ENCODE measurements at places on chromosomes 16 and 17.

DNA sequence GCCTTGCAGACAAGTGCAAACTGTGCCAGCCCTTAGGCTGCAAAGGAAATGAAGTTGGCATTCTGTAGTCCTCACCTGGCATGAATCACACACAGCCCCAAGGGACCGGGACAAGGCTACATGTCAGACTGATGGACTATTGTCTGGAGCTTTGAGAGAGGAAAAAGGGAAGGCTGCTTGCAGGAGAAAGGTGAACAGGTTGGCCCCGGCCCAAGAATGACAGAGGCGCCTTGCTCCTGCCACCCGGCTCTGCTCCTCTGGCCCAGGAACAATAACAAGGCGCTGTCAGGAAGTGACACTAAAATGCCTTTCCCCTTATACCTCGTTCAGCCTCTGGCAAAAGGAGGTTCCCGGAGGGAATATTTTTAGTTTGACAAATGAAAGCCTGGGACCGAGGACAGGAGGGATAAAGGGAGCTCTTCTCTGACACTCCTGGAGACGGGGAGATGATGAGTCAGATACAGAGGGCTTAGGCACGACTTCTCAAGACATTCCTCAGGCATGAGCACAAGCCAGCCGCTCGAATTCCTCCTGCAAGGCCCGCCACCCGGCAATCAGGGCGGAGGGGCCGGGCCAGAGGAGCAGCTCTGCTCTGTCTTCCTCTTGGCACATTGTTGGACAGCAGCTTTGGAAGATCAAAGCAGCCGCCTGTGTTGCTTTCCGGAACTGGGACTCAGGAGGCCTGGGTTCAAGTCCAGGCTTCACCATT is 105.8 kb downstream of the NOG start:
- peak; percentile 98 for DNase-seq

GRCh38 chr16:65070831-65071432 is 50.9 kb downstream of the CDH11 start:
- peak; percentile 59 for DNase-seq

- DNase-seq, result no peak
Measured at GRCh38 chr17:32519228-32520103, 32.7 kb downstream of the CDK5R1 start.

GRCh38 chr17:31649302-31649701 is 209.7 kb downstream of the COPRS start:
- no peak for DNase-seq

DNA sequence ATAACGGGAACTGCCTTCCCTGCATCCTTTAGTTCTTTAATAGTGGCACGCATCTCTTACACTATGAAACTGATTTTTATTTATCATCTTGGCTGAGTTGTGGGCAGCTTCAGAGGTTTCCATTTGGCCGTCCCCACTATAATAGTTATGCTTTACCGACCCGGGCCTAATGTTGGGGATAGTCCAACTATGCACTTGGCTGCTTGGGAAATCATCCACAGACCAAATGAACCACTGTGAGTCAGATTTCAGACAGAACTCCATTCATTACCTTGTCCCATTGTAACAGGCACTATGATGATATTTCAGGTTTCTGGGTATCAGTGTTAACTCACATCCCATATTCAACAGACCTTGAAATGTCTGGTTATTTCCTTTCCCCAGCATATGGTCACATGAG is 6.1 kb upstream of the SLFN5 start:
- no peak for DNase-seq

- no peak for DNase-seq
Measured at GRCh38 chr16:68387301-68387700, 61.0 kb downstream of the SMPD3 start.

GRCh38 chr17:82985973-82986372 is 93.4 kb upstream of the METRNL start:
- no peak for DNase-seq

DNA sequence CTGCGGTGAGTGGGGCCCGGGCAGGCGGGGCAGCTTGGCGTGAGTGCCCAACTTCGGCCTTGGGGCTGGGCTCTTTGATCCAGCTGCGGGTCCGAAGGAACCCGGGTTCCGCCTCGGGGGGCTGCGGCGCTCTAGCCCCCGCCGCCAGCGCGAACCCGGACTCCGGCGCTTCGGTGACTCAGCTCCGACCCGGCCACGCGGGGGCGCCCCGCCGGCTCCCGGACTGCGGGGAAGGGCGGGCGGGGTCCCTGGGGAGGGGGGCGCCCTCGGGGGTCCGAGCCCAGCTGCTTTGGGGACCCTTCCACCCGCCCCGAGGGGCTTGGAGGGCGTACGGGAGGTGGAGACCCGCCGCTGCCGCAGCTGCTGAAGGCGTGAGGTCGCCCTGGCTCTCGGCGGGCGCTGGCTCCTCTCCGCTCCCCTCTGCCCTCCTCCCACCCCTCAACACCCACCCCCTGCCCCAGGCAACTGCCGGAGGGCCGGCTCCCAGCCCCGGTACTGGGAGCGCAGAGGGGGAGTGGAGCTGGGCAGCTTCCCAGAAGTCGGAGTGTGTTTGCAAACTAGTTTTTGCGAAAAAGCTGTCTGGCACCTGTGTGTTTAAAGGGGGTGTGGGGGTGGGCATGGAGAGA is 516 bp downstream of the CPNE2 start:
- no peak for DNase-seq

- DNase-seq, result no peak
Measured at GRCh38 chr17:49471089-49471683, 23.9 kb upstream of the NGFR start.

- no peak for DNase-seq
Measured at GRCh38 chr17:55314061-55314783, 49.5 kb downstream of the HLF start.

DNA sequence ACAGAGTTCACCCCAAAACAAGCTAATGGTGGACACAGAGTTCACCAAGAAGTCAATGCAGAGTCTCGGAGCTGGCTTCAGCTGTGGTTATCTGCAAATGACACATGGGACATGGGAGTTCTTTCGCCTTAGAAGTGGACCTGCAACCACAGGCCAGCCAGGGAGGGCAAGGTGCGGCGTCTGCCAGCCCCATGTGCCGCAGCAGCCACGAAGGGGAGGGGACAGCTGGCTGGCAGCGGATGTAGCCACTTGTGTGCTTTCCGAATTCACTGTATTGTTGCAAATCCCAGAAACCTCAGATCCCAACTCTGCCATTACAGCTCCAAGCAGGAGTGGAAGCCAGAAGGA is 24.8 kb downstream of the LMF1 start:
- DNase-seq, result no peak

DNA sequence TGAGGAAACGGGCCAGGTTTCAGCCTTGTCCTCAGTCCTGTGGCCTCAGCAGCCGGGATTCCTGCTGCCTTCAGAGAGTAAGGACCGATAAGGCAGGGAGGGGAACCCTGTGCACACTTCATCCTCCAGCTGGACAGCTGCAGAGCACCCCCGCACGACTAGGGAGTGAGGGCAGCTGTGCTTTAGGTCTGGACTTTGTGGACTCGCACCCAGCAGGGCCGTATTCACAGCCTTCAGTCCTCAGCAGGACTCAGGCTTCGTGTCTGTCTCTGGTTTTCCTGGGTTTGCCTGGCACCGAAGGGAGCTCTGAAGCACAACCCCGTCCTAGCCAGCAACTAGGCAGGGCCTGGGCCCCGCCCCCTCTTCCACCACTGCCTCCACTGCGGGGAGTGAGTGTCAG is 45.8 kb upstream of the CACNG5 start:
- DNase-seq, result no peak

DNA sequence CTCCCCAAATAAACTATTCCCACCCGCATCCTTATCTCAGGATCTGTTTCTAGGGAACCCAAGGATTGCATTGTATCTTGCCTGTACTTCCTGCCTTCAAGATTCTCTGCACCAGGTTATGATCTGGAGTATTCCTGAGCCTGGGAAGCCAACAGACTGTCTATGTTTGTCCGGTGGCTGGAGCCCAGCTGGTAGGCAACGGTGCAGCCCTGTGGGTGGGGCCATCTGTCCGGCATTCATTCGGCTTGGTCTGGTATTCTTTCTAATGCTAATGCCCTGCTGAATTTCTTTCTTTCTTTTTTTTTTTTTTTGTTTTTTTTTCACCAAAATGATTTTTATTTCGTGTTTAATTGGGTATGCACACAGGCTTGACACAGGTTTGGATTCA is 20.7 kb upstream of the TVP23A start:
- DNase-seq, result no peak

DNA sequence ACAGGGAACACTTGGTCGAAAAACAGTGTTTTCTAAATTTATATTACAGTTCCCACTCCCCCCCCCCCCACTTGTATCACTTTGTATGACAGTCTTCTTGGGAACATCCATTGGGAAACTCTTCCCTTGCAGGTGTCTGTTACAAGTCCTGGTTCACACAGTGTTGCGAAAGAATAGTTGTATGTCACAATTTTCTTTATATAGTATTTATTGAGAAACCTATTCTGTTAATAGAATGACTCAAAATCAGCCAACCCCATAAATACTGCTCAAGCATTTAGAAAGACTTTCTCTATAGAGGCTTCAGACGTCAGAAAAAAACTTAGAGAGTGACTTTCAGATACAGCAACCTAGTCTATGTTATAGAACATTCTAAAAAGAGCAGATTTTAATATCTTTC is 414.4 kb downstream of the WWOX start:
- DNase-seq, result no peak

GRCh38 chr17:55495239-55495638 is 16.0 kb downstream of the SMIM36 start:
- DNase-seq, result no peak

DNA sequence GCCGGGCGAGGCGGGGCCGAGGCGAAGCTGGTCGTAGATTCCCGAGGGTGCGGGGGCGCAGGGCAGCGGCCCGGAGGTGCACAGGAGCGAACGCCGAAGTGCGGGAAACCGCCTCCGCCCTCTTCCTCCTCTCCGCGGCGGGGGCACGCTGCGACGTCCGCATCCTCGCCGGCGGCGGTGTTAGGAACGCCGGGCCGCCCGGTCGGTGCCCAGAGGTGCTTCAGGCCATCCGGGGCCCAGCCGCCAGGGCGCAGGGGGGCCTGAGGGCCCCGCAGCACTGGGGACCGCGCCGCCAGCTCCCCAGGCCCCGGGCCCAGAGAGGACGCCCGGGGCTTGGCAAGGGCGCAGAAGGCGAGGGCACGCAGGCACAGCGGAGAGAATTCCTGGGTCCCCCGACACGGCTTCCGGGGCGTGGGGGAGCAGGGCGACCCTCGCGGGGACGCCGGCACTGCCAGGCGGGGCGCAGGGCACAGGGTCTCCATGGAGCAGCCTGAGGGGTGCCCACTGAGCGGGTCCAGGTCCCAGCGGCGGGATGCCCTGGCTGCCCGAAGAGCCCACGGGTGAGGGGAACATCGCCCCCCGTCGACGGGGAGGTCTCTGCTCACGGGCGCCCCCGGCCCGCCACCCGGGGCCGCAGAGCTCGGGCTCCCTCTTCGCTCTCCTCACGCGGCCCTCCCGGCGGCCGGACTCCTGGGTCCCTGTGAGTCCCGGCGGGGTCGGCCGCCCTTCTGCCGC is 576 bp downstream of the EPOP start:
- DNase-seq, result no peak

GRCh38 chr16:22898874-22899348 is 84.9 kb downstream of the HS3ST2 start:
- peak; percentile 11 for DNase-seq

GRCh38 chr17:43854498-43854897 is 7.5 kb downstream of the CD300LG start:
- DNase-seq, result no peak

DNA sequence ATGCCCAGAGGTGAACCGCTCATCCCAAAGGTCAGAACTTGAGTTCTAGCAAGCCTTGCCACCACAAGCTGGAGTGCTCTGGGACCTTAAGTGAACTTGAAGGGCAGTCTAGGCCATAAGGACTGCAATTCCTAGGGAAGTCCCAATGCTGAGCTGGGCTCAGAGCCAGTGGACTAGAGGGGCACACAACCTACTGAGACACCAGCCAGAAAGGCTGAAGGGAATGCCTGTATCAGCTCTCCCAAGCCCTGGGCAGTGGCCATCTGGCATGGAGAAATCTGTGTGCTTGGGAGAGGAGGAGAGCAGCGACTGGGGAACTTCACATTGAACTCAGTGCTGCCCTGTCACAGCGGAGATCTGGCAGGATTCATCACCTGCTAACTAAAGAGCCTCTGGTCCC is 201.3 kb downstream of the CEP112 start:
- DNase-seq, result no peak

DNA sequence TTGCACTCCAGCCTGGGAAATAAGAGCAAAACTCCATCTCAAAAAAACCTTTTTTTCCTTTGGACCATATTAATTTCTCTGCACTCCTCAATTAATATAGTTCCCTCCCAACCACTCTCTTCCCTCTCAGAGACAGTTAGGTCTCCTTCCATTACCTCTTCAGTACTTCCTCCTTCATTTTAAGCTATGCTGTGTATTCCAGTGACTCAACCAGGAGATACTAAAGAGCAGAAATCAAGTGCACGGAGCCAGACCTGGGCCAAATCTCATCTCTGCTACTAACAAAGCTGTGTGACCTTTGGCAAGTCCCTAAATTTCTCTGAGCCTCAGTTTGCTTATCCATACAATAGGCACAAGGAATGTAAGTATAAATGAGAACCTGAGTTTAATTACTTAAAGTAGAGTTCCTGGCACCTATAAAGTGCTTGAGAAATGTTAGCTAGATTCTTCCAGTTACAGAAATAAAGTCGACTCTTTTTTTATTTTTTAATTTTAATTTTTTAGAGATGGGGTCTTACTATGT is 8.5 kb downstream of the PECAM1 start:
- DNase-seq, result no peak

- DNase-seq, result no peak
Measured at GRCh38 chr17:39271546-39271945, 45.8 kb upstream of the STAC2 start.

- no peak for DNase-seq
Measured at GRCh38 chr17:82892899-82893565, 53.2 kb upstream of the ZNF750 start.

DNA sequence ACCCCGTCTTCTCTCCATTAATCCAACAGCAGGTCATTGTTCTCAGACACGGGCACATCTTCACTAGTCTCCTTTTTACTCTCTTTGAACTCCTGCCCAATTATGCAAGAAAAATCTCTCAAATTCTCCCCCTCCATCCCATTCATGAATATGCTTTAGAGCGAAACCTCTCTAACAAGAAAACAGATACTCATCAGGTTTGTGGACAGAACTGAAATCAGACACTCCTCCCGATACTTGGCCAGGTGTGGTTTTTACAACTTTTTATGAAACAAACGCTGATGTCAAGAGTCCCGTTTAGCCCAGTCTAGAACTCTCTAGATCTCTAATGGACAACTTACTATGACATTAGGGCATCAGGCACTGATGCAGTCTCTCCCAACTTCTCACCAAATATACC is 40.9 kb downstream of the PIK3R5 start:
- DNase-seq, result no peak

- no peak for DNase-seq
Measured at GRCh38 chr17:22090263-22090935, 398.1 kb downstream of the KCNJ18 start.
